ENCODE measurements at places on chromosomes 6 and 20.

- no peak for DNase-seq
These were observed 41.5 kb upstream of the GJA1 start for GRCh38 chr6:121393731-121394505.

DNA sequence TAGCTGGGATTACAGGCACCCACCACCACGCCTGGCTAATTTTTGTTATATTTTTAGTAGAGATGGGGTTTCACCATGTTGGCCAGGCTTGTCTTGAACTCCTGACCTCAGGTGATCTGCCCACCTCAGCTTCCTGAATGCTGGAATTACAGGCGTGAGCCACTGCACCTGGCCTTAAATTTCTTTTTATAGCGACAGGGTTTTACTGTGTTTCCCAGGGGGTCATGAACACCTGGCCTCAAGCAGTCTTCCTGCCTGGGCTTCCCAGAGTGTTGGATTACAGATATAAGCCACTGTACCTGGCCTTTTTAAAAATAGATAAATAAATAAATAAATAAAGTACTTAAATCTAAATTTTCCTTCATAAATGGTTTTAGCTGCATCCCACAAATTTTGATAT, 57.5 kb downstream of the LIN28B start:
- no peak for DNase-seq

- DNase-seq, result no peak
These were observed 194.8 kb downstream of the SLC35F1 start for GRCh38 chr6:118101831-118102345.

- DNase-seq, result no peak
These were observed 129.8 kb downstream of the SASH1 start for GRCh38 chr6:148472171-148473105.

DNA sequence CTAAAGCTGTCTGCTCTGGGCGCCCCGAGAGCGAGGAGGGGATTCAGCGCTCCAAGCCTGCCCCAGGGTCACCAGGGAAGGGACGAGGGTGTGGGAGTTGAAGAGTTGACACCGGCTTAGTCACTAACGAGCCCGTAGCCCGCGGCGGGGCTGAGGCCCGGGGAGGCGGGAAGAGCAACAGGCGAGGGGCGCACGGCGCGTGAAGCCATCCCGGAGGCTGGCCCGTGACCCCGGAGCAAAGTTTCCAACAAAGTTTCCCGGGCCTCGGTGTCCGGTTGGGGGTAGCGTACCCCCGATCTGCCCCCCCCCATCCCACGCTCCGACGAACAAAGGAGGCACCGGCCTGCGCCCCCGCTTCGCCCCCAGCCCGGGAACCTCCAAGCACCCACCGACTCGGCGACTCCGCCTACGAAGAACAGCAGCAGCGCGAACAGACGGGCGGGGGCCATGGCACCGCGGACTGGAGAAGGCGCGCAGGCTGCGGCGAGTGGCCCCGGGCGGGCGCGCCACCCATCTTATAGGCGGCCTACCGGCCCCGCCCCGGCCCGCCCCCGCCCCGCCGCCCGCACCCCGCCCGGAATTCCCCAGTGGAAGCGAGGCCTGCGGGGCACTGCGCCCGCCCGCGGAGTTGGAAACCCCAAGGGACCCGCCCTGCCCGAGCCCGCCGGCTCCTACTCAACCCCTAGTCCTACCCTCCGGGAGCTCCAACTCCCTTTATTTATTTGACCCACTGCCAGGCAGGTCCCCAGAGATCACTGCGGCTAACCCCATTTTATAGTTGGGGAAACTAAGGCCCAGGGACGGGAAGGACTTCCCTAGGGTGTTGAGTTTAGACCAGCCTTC, at the start of gene SDC4:
TSS of gene SDC4 (minus strand) at position 489 of the 843 bp plus-strand sequence. CDS start at position 449, 40 bp downstream.
- DNase-seq, result peak; percentile 69

GRCh38 chr6:14280006-14280510, 162.5 kb downstream of the CD83 start:
- no peak for DNase-seq

GRCh38 chr20:33594743-33595142, 67.4 kb upstream of the C20orf144 start:
- DNase-seq, result no peak

DNA sequence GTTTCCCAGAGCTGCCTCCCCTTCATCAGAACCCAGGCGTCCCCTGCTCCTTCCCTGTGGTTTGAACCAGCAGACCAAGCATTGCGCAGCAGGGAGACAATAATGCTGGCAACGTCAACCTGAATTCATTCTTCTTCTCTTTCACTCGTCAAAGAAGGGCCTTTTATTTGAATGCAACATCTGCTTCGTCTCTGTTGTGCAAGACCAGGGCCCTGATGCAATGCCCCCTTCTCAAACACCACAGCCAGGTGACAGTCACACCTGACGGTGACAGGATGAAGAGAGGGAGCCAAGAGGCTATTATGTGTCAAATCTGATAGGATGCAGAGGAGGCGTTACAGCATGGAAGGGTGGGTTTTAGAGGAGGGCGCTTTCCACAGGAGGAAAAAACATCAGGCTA, 8.0 kb downstream of the INSM1 start:
- no peak for DNase-seq

GRCh38 chr6:158978757-158979156, 21.2 kb downstream of the RSPH3 start:
- no peak for DNase-seq

DNA sequence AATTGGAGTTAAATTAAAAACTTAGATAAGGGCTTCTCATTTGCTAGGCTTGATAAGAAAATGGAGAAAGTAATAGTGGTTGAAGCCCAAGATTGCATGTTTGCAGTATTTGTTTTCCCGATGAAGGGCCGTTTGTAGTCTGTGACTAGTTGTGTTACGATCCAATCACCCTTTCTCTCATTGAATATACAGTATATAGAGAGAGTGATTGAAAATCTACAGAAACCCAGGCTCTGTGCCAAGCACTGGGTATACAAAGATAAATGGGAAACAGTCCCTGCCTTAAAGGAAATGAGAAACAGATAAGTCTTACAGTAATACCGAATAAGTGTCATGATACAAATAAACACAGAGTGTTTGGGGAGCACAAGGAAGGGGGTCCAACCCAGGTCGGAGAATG, 55.2 kb upstream of the CDKAL1 start:
- no peak for DNase-seq

DNA sequence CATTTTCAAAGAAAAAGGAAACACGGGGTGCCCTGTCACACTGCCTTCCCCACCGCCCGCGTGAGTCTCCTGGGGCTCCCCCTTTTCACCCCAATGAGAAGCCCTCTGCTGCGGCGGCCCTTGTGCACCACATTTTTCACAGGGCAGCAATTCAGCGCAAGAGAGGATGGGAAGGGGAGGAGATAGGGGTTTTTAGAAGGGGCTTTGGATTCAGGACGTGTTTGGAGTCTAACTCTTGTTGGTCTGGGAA, 726 bp upstream of the ARFGEF3 start:
- no peak for DNase-seq

GRCh38 chr20:19659448-19659847, 98.6 kb upstream of the RIN2 start:
- no peak for DNase-seq

- no peak for DNase-seq
These were observed 34.6 kb upstream of the FOXP4 start for GRCh38 chr6:41511443-41512060.

DNA sequence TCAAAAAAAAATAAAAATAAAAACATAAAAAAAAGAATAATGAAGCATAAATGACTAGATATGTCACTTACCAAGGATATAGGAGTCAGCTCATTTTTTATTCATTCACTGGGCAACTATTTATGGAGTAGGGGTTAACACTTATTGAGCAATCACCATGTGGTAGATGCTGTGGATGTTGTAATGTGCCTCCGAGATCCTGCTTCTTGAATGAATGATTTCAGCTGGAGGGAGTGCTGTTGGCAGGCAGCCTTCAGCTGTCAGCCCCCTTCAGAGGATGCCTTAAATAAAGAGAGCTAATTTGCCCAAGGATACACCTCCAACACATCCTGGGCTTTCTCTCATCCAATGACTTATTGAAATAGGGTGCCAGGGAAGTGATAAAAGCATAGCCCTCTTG, 229.5 kb upstream of the DTNBP1 start:
- no peak for DNase-seq
